Kidney (tissue), 22 donors: ENCODE measurements at places on chromosomes 4 and X.

GRCh38 chrX:148574237-148574973 is 74.0 kb downstream of the AFF2 start:
- DNase-seq = no peak

GRCh38 chrX:64338296-64338695 is 57.0 kb downstream of the MTMR8 start:
- no peak for DNase-seq

- DNase-seq = no peak
Observed at GRCh38 chr4:121726642-121727268, 30.0 kb upstream of the ANXA5 start.

- DNase-seq = no peak
Observed at GRCh38 chr4:14221176-14221575, 593.7 kb upstream of the BOD1L1 start.

DNA sequence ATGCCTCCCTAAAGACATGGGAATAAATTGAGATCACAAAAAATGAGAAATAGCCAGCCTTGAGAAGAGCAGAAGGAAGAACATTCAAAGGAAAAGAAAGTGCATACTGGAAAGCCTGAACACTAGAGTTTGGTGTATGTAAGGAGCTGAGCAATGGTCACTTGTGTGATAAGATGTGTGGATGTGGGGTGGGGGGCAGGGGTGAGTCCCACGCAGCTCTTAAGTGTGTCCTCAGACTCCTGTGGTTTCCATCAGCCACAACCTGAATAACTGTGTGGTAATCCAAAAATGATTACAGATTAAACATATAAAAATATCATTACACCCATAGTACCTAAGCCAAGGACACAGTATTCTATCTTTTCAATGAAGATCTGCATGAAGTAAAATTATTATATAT is 59.9 kb downstream of the ELOVL6 start:
- no peak for DNase-seq

- no peak for DNase-seq
Observed at GRCh38 chr4:61511716-61512488, 311.8 kb downstream of the ADGRL3 start.

DNA sequence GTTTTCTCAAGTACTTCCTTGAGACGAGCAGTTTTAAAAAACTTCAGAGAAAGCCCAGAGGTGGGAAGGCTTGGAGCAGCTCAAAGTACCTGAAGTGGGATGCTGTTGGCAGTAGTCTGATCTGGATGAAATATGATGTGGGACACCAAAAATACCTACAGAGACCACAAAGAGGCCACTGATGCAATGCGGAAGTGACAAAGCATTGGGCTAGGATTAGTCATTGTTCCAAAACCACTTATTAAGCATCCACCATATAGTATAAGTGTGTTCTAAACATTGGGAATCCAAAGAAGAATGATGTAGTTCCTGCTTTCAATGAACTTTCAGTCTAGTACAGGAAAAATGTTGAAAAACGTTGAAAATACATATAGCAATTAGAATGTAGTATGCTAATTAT is 386.1 kb upstream of the CNKSR2 start:
- DNase-seq = no peak

DNA sequence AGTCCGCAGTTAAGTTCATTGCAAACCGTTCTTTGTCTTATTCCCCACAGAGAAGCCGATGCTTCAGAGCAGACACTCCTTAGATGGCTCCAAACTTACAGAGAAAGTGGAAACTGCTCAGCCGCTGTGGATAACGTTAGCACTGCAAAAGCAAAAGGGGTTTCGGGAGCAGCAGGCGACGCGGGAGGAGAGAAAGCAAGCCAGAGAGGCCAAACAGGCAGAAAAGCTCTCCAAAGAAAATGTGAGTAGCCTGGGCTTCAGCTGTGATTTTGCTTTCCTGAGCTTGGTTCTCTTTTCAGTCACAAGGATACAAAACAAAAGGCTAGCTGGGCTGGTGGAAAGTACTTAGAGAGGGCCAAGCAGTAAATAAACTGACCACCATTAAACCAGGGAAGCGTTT is 64.0 kb downstream of the AASDH start:
- no peak for DNase-seq

DNA sequence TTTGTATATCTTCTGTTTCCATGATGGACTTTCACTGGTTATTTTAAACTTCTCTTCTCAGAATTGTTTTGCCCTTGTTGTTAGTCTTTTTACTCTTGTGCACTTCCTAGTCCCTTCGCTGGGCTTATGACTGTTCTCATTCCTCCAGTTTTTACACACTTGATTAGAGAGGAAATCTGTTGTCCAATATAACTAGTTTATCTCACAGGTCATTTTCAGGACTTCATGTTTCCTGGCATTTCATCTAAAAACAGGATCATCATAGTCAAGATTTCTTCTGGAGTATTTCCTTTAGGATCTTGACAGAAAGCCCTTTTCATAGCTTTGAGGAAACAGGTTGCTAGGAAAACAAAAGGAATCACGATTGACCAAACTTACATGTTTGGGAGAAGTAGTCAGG is 3.0 kb downstream of the FNIP2 start:
- DNase-seq = no peak

DNA sequence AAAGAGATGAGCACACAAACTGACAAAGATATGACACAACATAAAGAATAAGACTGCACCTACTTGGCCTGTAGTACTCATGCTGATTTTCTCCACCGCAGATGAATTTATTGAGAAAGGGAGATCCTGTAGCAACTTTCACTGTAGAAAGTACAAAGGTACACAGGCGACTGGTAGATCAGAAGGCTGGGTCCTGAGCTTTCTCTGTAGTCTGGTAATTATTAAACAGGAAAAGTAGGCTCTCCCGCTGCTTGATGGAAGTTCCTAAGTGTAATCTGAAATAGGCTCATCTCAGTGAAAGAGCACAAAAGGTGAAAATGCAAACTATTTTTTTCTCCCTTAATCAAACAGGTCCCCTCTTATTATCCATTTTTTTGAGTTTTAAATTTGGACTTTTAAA is at the start of gene ADH6:
Gene ADH6, minus strand, starts transcription at position 175 of the 400 bp plus-strand sequence. Its CDS starts 94 bp downstream, at position 81.
- DNase-seq = peak; percentile 36
